AG09319 (cell line): ENCODE measurements at places on chromosomes 7 and 10.
A peak's percentile ranks its signal among the peaks of the same experiment; 100 is the strongest.

DNA sequence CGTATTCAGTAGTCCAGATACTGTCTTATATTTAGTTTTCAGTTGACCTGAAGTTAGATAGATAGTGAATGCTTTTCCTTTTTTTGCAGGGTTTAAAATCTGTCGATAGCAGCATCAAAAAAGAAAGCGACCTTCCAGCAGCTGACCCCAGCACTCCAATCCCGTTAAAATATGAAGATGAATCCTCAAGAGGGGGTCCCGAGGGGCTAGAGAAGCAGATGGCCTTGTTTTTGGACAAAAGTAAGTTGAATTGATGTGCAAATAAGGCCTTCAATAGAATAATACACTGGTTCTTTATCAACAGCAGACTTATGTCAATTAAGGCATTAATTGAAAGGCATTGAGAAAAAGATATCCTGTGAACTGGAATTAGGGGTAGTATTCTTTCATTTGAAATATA lies 18.7 kb downstream of the EDRF1 start:
- DNase-seq: no peak

GRCh38 chr7:106421181-106421762 lies 136.5 kb upstream of the NAMPT start:
- peak; percentile 96 for DNase-seq

DNA sequence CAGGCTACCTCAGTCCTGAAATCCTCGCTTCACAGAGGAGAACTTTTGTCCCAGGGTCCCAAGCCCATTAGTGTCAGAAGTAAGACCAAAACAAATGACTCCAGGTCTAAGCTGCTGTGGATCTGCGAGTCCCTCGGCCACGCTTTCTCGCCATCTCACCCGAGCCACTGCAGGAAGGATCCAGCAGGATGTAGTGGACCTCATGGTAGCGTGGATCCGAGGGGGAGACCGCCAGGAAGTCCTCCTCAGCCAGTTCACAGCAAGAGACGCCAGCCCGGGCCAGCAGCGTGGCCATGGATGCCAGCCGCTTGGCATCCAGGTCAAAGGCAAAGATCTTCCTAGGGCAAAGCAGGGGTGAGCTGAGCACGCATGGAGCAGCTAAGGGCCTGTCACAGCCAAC lies 4.6 kb downstream of the NSUN5 start:
- no peak for DNase-seq

GRCh38 chr7:138388673-138389491 lies 71.2 kb upstream of the TRIM24 start:
- no peak for DNase-seq

DNA sequence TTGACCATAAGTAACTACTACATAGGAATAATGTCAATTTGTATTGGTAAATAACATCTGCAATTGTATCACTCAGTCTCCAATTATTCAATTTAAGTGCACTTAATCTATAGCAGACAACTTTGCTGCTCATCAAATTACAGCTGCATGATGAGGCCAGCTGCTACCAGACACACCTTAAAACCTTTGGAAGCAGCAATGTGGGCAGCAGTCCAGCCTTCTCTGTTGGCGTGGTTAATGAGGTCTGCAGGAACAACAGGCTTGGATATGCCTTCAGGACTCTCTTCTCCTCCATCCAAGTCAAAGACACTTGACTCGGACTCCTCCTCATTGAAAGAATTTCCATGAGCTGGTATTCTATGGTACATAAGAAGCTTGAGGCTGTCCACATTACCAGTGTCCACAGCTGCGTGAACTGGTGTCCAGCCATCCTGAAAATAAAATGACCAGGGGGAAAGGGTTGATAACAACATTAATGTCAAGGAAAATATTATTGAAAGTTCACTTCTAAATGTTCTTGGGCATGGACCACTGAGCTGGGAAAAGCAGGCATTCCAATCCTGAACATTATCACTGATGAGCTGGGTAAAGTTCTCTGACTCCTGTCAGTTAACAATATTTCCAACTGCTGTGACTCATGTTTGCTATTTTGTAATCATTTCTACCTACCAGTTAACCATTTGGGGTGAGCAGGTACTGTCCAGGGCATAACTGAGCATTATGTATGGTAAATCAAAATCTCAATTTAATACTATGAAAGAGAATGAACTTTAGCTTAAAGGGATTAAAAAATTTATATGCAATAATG lies 95.7 kb downstream of the CTTNBP2 start:
- no peak for DNase-seq

DNA sequence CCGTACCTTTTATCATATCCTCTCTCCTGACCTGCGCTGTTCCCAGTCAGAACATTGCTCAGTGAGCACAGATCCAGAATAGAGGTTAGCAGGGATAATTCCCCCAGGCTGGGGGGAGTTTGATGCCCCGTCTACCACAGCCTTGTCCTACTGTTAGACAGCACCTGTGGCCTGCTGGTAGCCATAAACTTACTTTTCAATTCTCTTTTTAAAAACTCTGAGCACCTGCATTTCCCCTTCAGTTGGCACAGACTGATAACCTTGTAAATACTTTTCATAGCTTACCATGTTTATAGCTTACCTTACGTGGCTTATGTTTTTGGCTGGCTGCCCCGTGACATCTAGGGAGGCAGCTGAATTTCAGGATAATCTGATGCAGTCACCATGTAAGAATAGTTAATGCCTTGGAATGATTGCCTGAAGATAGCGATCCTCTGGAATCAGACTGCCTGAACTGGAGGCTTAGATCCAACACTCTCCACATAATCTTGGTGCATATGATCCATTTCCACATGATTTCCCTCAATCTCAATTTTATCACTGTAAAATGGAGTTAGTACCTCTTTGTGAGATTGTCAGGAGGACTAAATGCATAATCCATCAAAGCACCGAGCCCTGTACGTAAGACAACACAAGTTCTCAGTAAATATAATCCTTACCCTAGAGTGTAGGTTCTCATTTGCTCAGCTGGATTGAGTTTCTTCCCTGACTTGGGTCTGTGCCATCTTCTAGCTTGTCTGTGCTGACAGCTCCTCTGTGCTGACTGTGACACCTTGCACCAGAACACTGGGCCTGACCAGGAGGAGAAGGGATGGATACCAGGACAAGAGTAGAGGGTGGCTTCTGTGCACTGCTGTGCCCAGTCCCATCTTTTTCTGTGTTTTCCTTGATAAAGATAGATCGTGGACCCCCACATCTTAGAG lies 111.7 kb upstream of the GJD4 start:
- no peak for DNase-seq

DNA sequence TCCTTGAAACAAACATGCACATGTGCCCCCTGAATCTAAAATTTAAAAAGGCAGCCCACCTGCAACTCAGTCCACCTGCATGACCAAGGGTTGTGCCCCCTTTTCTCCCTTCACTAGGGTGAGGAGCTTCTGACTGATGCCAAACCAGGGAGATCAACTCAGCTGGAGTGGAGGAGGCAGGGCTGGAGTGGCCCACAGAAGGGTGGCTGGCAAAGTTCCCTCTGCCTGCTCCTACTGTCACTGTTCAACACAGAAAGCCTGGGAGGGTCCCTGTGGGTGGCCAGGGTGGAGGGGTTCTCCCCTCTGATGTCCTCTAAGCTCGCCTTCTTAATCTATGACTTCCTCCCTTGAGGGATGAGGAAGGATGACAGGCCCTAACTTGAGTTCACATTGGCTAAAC lies 55.7 kb upstream of the ANTXRL start:
- DNase-seq: no peak

DNA sequence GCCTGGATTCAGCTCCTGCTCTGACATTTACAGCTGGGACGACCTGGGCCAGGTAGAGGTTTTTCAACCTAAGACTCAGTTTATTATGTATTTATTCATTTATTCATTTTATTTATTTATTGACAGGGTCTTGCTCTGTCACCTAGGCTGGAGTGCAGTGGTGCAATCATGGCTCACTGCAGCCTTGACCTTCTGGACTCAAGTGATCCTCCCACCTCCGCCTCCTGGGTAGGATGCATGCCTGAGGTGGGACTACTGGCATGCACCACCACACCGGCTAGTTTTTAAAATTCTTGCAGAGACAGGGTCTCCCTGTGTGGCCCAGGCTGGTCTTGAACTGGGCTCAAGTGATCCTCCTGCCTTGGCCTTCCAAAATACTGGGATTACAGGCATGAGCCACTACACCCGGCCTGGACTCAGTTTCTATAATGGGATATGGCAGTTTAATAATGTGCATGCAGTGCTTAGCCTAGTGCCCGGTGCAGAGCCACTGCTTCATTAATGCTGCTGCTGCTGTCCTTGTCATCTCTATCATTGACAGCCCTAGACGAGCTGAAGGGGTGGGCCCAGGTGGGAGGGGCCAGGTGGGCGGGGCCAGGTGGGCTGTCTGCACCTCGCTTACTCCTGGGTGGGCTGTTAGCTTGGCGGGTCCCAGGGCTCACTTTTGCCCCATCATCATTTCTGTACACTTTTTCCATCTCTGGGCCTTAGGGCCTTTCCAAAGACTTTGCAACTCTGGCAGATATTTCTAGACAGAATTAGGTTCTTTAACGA lies 92.6 kb downstream of the LHPP start:
- no peak for DNase-seq

DNA sequence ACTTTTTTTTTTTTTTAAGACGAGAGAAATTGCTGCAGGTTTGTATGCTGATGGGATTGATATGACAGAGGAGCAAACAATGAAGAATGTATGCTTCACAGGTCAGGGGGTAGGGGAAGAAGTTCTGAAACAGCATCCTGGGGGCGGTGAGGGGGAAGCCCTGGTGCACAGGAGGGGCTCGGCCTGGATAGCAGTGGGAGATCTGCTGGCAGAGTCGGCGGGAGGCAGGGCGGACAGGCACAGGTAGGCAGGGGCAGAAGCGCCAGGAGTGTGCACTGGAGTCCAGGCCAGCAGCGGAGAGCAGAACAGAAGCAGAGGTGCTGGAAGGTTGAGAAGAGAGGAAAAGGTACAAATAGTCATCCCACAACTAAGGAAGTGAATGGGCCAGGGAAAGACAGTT lies 175.4 kb downstream of the SNX10 start:
- no peak for DNase-seq

- no peak for DNase-seq
These were observed 48.3 kb upstream of the MYL10 start for GRCh38 chr7:101677391-101677790.

- DNase-seq: no peak
These were observed 18.2 kb downstream of the HIF1AN start for GRCh38 chr10:100553929-100554328.

DNA sequence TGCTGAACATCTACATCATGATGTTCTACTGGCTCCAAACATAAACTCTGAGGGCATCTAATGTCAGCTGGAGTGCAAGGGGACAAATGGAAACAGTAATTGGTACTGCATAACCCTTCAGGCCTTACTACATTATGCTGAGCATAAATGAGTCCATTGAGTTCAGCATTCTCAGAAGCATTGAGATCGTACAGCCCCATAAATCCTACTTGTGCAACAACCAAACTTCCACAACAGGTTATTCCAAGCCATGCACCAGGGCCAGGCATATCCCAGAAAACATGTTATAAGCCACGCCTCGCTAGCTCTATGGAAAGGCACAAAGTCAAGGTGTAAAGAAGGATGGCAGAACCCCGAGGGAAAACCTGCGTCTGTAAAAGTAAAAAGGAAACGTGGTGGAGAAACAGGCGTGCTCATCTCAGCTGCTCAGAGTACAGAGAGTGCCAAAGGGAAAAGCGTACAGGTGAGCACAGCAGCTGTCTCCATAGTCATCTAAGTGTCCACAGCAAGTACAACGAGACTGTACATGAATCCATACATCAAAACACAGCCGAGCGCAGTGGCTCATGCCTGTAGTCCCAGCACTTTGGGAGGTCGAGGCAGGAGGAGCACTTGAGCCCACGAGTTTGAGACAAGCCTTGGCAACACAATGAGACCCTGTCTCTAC lies 124.6 kb downstream of the PARD3 start:
- DNase-seq: no peak

GRCh38 chr10:45227456-45227855 lies 88.0 kb downstream of the OR13A1 start:
- DNase-seq: no peak

DNA sequence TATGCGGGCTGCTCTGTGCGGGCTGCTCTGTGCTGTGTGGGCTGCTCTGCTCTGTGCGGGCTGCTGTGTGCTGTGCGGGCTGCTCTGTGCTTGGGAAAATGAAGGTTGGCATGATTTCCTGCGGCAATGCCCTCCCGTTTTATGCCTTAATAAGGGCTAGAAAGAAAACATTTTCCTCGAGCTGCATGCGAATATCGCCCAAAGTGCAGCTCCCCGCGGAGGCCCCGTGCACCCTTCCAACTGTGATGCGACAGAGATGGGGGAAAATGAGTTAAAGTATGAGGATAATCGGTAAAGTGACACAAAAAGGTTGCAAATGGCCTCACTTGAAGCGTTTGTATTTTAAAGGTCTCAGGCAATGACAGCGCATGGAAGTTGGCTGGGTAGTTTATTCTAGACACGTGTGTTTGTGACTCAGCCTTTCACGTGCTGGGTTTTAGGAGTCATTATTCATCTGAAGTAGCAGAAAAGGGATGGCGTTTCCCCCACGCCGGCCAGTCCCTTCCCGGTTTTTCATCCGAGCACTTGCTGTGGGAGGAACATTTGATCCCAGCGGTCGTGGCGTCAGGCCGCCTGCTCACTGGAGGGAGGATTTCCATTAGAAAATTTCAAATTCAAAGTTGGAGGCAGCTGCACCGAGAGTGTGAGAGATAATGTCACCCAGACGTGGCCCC lies 220.7 kb downstream of the ADARB2 start:
- no peak for DNase-seq

DNA sequence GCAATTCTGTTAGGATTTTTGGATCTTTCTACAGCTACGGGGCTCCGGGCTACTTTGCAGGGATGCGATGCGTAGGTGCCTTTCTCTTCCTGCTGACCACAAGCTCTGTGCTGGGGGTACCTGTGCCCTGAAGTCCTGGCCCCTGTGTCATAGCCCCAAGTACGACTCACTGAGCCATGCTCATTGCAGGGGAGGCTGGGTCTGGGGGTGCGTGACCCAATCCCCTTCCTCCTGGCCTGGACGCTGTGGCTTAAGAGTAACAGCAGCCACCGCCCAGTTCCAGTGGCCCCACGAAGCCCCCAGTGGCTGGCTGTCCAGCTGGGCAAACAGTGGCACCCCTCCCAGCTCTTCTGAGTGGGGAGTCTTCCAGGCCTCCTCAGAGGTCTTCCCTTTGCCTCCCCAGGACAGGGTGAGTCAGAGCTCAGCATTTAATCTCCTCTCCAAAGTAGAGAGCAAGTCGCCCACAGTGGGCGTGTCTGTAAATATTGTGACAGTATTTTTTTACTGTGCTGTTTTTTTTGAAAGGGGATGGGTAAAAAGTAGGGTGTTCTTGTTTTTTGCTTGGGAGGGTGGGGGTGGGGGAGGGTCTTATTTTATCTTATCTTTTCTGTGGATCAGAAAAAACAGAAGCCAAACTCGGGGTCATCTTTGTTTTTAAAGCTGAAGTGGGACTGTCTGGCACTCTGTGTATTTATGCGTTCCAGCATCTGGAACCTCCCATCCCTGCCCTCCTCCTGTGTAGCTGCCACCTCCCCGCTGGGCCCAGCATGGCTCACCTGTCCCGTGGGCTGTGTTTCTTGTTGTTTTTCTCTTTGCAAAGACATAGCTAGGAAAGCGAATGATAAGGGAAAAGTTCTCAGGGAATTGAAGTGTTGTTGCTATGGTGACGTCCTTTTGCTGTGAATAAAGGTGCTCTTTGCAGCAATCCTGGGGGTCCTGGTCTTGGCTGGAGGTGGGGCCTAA lies 8.2 kb downstream of the LFNG start:
- no peak for DNase-seq

- no peak for DNase-seq
These were observed 207.8 kb downstream of the DIP2C start for GRCh38 chr10:481628-482027.
